ENCODE measurements at places on chromosomes 2 and 18. TPM values are rescaled to one million over a fixed set of nuclear protein-coding genes. Genes with fewer than 3 reads are reported as not detected.

DNA sequence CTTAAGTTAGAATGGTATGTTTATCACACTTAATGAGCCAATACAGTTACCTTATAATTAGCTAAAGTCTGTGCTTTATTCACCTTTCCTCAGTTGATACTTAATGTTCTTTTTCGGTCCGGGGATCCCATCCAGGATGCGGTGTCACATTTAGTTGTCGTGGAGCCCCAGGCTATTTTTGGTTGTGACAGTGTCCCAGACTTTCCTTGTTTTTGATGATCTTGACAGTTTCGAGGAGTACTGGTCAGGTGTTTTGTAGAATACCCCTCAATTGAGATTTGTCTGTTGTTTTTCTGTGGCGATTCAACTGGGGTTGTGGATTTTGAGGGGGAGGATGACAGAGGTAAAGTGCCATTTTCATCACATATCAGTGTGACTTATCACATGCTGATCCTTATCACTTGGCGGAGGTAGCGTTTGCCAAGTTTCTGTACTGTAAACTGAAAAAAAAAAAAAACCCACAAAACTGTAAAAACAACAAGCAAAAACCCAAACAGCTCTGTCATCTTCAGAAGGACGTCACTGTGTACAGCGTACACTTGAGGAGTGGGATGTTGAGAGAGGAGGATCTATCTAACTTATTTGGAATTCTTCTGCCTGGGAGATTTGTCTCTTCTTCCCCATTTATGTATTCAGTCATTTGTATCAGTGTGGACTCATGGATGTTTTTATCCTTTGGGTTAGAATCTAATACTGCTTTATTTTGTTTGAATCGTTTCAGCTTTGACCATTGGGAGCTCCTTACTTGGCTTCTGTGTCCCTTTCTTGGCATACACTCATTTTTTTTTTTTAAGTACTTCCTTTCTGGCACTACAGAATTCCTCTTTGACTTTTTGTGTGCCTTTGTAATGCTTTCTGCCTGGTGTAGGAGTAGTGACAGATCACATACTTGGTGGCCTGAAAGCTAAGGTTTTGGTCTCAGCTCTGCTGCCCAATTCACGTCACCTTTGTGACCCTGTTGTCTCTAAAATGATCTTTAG, 68.1 kb downstream of the FMNL2 start:
- DNase-seq: no peak

GRCh38 chr2:19747310-19748072, 154.3 kb downstream of the TTC32 start:
- DNase-seq: peak; percentile 76

GRCh38 chr18:44898498-44898897, 217.8 kb downstream of the SETBP1 start:
- no peak for DNase-seq

DNA sequence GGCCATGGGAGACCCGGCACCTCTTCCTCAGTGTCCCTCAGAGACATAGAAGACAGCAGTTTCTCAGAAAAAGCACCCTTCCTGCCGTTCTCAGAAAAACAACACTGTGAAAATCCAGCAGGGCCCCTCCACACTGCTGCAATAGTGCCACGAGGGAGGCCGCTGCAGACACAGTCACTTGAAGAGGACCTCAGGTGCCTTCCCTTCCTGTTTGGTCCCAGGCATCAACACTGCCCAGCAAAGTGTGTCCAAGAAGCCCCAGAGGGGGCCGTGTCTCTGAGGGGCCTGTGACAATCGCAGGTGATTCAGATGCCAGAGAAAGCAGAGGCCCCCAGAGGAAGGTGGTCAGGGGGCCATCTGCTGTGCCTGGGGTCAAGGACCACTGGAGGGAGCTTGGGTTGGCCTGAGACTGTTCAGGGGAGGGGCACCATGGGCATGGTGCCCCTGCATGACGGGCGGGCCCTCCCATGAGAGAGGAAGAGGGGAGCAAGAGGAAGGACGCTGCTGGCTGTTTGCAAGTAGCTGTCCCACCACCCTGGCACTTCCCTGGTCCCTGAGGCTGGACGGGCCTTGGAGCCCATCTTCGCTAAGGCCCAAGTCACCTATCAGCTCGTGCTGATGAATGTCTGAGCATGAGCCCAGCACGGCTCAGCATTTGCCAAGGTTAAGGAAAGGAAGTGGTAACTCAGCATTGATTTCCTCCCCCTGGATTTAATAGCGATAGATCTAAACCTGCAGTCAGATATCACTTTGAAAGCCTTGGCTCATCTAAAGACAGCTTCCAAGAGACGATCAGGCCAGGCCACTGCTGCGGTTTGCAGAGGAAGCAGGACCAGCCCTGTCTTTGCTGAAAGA, 9.1 kb downstream of the TWIST2 start:
- peak; percentile 77 for DNase-seq

- no peak for DNase-seq
Measured at GRCh38 chr2:132654968-132655367, 15.0 kb downstream of the LYPD1 start.

DNA sequence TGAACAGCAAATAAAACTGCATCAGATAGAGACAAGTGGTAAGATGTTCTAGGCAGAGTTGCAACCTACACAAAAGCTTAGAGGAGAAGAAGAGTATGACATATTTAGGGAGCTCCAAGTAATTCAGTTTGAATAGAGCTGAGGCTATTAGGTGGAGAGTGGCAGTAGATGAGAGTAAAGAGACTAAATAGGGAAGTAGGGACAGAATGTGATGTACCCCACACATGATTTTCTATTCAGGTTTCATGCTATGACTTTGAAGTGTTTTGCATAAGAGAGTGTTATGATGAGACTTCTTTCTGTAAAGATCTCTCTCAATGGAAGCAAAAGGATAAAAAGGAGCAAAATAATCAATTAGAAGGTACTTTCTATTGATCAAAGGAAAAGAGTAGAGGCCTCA, 206.8 kb upstream of the ERBB4 start:
- no peak for DNase-seq

DNA sequence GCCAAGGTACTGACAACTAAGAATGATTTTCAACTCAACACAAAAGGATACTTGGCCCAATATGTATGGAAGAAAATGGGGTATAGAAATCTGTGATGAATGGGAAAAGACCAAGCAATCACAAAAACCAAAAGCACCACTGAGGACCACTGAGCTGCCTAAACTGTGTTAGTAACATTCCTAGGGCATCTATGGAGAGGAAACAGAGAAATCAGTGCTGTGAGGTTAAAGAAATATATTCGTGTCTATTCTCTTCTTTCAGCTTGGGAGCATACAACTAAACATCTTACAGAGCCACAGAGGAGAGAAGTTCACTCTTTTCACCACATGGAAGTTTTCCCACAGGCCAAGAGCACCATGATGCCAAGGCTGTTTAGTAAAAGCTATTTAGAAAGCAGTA, 47.3 kb upstream of the CALCRL start:
- DNase-seq: no peak

DNA sequence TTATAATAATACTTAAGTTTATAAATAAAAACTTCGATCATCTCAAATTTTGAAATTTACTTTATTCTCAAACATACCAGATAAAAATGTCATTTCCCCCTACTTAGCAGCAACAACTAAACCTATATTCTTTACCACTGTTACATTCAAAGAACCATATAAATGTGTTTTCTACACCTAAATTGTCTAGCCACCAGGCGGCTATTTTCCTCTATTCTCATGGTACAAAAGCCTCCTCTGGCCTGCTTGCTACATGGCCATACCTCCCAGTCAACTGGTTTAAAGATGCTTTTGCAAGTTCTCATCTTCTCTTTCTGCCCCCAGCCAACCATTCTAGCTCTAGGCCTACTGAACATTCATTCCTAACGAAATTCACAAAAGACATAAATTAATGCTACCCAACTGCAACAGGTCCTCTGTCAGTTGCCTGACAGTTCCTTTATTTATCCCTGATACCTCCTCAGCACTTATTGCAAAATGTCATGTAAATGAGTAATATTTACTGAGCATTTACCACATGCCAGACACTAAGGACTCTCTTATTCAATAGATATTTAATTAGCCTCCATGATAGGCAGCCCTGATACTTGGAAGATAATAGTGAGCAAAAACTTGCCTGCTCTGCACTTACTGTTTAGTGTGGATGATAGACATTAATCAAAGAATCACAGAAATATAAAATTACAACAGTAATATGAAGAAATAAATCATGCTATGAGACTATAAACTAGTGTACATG, 5.0 kb downstream of the C1D start:
- DNase-seq: peak; percentile 14

GRCh38 chr2:28201671-28202180, 190.9 kb upstream of the FOSL2 start:
- DNase-seq: no peak

GRCh38 chr2:170869036-170869435, 52.3 kb downstream of the GAD1 start:
- no peak for DNase-seq

- DNase-seq: peak; percentile 69
Measured at GRCh38 chr2:138060301-138060635, 96.0 kb downstream of the HNMT start.

DNA sequence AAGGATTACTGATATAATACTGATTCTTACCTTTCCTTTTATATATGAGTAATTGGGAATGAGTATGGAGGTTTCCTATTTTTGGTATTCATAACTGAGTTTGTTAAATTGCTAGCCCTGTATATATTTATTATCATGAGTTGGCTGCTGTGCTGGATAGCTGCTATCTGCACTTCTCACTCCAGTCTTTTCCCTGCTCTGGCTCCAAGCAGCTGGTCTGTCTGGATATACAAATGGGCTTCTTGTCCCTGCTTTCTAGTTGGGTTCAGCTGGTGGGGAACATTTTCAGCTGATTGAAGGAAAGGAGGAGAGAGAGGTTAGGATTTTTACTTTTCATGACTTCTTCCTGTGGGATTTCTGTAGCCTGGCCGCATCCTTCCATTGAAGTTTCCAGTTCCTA, 41.2 kb downstream of the AGFG1 start:
- DNase-seq: peak; percentile 29

DNA sequence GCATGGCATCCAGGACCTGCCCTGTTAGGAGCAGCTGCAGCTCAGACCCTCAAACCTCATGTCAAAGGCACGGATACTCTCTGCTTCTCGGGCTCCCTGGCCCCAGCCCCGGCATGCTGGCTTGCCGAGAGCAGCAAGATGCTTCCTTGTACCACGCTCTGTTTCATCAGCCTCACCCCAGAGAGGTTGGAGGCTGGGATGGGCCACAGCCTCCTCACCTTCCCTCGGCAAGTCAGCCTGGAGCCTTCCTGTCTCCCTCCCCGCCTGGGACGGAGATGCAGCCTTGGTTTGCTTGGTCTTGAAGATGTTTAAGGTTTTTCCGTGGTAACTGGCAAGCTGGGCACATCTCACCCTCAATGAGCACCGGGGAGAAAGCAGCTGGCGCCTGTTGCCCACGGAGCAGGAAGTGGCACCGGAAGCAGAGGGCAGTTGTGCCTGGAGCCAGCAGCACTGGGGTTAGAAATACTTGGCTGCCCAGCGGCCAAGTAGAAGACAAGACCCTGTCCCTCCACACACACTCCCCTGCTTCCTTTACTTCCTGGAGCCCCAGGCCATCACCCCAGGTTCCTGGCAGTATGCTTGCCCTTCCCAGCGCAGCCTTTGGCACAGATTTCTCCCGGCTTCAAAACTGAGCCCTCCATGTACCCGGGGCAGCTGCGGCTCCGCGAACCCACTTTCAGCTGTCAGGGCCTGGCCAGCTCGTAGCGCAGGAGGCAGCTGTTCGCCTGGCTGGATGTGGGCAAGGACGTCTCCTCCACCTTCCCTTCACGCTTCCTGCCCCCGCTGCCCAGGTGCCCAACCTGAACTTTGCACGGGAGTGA, 17.4 kb downstream of the FBLN7 start:
- no peak for DNase-seq

DNA sequence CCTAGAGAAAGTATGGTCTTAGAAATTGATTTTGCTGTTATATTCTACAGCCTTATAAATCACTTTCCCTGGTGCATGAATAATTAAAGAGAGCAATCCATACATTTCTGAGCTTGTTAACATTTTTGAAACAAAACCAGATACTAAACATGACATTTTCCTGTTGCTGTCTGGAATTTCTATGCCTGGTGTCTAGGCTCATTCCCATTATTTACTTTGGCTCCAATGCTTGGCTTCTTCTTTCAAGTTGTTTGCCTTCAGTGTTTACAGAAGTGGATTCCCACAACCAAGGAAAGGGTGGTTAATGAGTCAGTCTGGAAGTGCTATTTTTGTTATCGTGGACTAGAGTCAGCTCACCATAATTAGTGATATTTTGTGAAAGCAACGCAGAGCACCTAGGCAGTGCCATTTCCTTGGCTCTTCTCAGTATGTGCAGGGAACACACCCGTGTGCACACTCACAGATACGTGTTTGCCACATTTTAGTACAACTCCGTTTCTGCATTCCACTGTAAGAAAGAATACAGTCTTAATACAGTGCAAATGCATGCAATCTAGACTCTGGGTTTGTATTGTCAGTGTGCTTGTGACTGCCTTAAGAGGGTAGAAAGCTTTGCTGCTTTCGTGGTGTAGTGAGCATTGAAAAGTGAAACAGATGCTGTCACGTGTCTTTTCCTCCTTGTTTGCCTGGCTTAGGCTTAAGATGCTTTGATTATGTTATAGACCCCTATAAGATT, 185.0 kb upstream of the RASGRP3 start:
- DNase-seq: peak; percentile 73

- DNase-seq: no peak
Measured at GRCh38 chr18:57831597-57832377, 28.7 kb upstream of the ATP8B1 start.

DNA sequence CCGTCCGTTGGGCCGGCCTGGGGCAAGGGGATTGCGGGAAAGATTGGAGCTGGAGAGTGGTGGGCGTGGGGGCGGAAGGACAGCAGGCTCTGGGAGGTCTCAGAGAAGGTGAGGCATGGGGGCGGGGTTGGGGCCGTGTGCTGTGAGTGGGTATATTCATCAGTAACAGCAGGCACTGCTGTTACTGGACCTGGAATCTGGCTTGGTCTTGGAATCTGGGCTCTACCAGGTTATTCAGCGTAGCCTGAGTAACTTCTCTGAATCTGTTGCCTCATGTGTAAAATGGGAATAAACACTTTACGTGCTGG, 435 bp downstream of the RNF181 start:
- no peak for DNase-seq

DNA sequence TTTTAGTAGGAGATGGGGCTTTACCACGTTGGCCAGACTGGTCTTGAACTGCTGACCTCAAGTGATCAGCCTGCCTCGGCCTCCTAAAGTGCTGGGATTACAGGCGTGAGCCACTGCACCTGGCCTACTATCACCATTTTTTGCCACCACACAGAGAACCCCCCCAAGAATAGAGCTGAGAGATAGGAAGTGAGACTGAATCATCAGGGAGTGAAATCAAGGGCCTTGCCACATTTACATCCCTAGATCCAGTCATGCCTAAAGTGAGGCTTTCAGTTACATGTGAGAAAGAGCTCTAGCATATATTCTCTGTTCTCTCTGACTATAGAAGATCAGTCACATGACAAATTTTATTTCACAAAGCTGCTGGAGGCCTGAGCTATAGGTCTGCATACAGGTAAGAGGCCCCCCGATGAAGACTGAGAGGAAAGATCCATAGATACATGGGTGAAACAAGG, 28.0 kb upstream of the KCMF1 start:
- peak; percentile 71 for DNase-seq

- DNase-seq: no peak
Measured at GRCh38 chr2:62315476-62315875, 119.6 kb downstream of the B3GNT2 start.

GRCh38 chr2:323035-323434, 35.1 kb upstream of the ALKAL2 start:
- no peak for DNase-seq

Gene PGAP1
- 2.5 TPM for polyA plus RNA-seq

Gene TUBB8B
- polyA plus RNA-seq: not detected

Gene XDH
- polyA plus RNA-seq: 1.3 TPM

Gene TMSB10
- 6,241 TPM for polyA plus RNA-seq

Gene RPRM
- polyA plus RNA-seq: not detected

Gene MYL1
- not detected for polyA plus RNA-seq

Gene OSR1
- polyA plus RNA-seq: 21.1 TPM

Data from GM23248 (cell line).